PC-3 (cell line): ENCODE measurements at places on chromosomes 3 and 15. TPM values are rescaled to one million over a fixed set of nuclear protein-coding genes. Genes with fewer than 3 reads are reported as not detected.

The SLC9C1 gene
- total RNA-seq = not detected in 2 replicates

The FOXB1 gene
- total RNA-seq = not detected in 2 replicates

The ZNF660 gene
- total RNA-seq = not detected in 2 replicates

The AGBL1 gene
- not detected in 2 replicates for total RNA-seq

The UNC45A gene
- total RNA-seq = 68.4 and 73.7 TPM in 2 replicates

The MST1R gene
- total RNA-seq = 39.0 and 70.6 TPM in 2 replicates

The SRPRB gene
- 41.1 and 43.4 TPM in 2 replicates for total RNA-seq

The CDHR4 gene
- not detected in 2 replicates for total RNA-seq

The TUSC2 gene
- total RNA-seq = 143 and 156 TPM in 2 replicates

The TMC3 gene
- not detected in 2 replicates for total RNA-seq

The SETMAR gene
- 12.8 and 17.5 TPM in 2 replicates for total RNA-seq

The SLC28A2 gene
- not detected in 2 replicates for total RNA-seq

The KCNH8 gene
- not detected in 2 replicates for total RNA-seq

The ACKR2 gene
- total RNA-seq = 1.3 and 3.9 TPM in 2 replicates

The ELP6 gene
- total RNA-seq = 64.5 and 97.9 TPM in 2 replicates

The CSTA gene
- total RNA-seq = not detected in 2 replicates

The FHIT gene
- total RNA-seq = 1.2 and 3.6 TPM in 2 replicates

The CNTN3 gene
- not detected in 2 replicates for total RNA-seq

The CD86 gene
- total RNA-seq = 0.07 TPM in 1 of 2 replicates, not detected in the other

The LIPH gene
- total RNA-seq = 0.35 and 1.0 TPM in 2 replicates

The CKMT1B gene
- total RNA-seq = 6.1 and 8.7 TPM in 2 replicates

The ARHGEF26 gene
- 4.7 and 5.0 TPM in 2 replicates for total RNA-seq

The GALNT15 gene
- not detected in 2 replicates for total RNA-seq

The C3orf22 gene
- not detected in 2 replicates for total RNA-seq

The MAPKAPK3 gene
- total RNA-seq = 142 and 174 TPM in 2 replicates

The ARGFX gene
- not detected in 2 replicates for total RNA-seq

The PPM1L gene
- 2.4 and 7.0 TPM in 2 replicates for total RNA-seq

The BUB1B gene
- total RNA-seq = 73.0 and 96.4 TPM in 2 replicates

The ASB14 gene
- total RNA-seq = not detected in 2 replicates

The CPNE9 gene
- total RNA-seq = 0.07 TPM in 1 of 2 replicates, not detected in the other

The MNS1 gene
- total RNA-seq = 2.6 and 4.3 TPM in 2 replicates

The CEP19 gene
- total RNA-seq = 2.6 and 3.2 TPM in 2 replicates

The ACAN gene
- total RNA-seq = not detected in 2 replicates

The THPO gene
- total RNA-seq = not detected in 2 replicates

The IGSF11 gene
- total RNA-seq = 0.66 TPM in 1 of 2 replicates, not detected in the other

The UCN2 gene
- 0.81 and 0.91 TPM in 2 replicates for total RNA-seq
